ENCODE measurements at places on chromosomes 16 and 17.
A peak's percentile ranks its signal among the peaks of the same experiment; 100 is the strongest.

DNA sequence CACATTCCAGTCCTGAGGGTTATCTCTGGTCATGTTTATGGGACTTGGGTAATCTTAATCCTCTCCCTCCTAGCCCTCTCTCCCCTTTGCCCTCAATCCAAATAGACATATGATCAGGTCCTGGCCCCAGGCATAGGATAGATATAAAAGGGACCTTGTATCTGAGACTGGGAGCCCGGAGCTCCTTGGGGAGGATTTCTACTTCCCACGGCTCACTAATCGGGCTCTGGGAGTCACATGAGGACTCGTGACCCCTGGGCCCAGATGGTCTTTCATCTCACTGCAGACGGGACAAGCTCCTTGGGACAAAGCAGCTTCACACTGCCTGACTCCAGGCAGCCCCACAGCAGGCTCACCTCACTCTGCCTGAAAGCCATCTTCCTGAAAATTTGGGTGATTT is 57.8 kb upstream of the LYRM9 start:
- no peak for DNase-seq

- peak; percentile 95 for DNase-seq
Observed at GRCh38 chr17:51259564-51260236, at the start of gene MBTD1. Gene MBTD1 (minus strand): TSS chr17:51260049. CDS start chr17:51225161, 34,888 bp downstream.

DNA sequence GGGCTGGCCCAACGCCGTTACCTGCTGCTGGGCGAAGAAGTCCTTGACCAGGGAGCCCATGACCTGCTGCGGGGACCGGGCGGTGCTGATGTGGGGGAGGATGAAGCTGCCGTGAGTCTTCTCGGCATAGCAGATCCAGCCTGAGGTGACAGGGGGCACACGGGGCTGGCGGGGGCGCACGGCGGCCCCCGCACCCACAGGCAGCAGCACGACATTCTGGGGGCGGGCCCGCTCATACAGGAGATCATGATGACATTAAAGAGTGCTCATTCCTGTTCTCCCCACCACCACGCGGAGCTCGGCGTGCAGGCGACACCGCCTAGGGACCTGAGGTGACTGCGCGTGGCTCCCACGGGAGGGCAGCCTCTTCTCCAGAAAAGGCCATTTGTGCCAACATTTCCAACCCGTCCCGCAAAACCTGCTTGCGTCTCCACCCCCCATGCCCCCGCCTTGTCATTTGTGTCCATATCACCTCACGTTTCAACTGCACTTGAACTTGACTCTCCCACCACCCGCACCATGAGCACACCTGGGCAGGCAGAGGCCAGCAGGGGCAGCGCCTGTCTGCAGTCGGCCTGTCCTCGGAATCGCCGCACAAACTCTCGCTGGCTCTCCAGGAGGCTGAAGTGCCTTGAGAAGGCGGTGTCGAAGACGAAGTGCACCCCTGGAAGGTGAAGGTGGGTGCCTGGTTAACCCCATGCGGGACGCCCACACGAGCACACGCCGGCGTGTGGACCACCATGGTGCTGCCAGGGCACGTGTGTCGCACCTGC is 6.4 kb downstream of the CIAO3 start:
- no peak for DNase-seq

GRCh38 chr16:5873221-5873620 is 775.6 kb upstream of the EEF2KMT start:
- DNase-seq: no peak

GRCh38 chr17:34312080-34312479 is 7.2 kb upstream of the CCL8 start:
- no peak for DNase-seq

Data from activated CD4-positive, alpha-beta T cell treated with anti-CD3 and anti-CD28 coated beads, Interleukin-2, Interleukin-4, amounts not matched to agents 100 ng/mL and 50 ng/mL, durations not matched to agents 16 hours and 8 hours (primary cell).